ENCODE measurements at places on chromosomes 12 and 14.

DNA sequence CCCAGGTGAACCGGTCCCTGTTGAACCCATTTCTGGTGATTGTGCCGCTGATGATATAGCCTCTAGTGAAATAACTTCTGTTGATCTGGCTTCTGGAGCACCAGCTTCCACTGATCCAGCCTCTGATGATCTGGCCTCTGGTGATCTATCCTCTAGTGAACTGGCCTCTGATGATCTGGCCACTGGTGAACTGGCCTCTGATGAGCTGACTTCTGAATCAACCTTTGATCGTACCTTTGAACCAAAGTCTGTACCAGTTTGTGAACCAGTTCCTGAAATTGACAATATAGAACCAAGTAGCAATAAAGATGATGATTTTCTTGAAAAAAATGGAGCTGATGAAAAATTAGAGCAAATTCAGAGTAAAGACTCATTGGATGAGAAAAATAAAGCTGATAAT lies 59.1 kb downstream of the ATF7IP start:
- DNase-seq: no peak

DNA sequence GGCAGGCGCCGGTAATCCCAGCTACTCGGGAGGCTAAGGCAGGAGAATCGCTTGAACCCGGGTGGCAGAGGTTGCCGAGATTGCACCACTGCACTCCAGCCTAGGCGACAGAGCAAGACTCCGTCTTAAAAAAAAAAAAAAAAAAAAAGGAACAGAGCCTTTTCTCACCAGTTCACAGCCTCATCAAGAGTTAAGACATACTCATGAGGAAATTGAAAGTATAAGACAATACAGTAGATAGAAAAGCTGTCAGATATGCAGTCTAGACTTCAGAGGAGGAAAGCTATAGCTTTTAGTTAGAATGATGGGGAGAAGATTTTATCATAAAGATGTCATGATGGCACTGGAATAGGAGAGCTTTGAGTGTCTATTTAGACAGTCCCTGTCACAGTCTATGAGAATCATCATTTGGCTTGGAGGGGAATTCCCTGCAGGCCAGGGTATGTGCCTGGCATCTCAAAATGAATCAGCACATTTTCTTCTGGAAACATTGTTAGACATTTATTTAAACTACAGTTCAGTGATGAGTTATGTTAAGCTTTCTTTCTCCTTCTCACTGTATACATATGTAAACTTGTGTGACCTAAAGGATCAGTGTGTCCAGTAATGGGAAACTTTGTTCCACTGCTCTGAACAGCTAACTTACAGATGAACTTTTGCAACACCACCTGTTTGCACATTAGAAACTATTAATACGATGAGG lies 2.9 kb upstream of the RAB35 start:
- no peak for DNase-seq

DNA sequence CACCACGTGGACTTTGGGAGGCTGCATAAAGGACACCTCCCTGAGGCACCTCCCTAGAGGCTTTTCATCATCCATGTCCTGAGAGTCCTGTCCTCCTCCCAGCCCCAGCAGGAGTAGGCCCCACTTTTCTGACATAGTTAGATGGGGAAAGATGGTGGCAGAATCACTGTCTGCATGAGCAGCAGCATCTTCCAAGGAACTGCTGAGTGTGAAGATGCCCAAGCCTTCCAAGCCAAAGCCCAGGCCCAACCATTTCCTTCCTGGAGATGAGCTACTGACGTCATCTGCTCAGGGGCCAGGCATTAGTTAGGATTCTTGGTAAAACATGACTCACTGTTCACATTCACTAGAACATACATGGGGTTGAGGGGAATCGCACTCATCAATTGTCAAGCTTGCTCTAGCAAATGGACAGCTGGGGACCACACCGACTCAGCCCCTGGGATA lies 37.3 kb downstream of the VDR start:
- no peak for DNase-seq

- DNase-seq: no peak
These were observed 5.2 kb downstream of the GPR132 start for GRCh38 chr14:105059925-105060565.

- DNase-seq: no peak
These were observed 65.8 kb downstream of the RIC8B start for GRCh38 chr12:106840243-106840642.

Measured in NCI-H524 (cell line).